ENCODE measurements at places on chromosomes 12 and 14.

GRCh38 chr12:70366581-70367257 is 629 bp downstream of the KCNMB4 start:
- DNase-seq = peak; percentile 3

DNA sequence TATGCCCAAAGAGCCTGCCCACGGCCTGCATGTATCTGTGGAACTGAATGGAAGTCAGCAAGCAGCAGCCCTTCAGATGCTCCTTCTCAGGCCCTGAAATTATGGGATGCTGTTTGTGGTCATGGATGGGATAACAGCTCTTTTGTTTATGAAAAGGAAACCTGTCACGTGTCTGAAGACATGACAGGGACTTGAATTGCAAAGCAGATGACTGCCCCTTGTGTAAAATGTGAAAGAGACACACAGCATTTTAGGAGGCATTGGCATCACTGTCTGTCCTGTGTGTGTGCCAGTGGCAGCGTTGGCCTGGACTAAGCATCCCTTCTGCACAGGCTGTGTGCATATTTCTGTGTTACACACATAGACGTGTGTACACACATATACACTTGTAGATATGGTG is 192.1 kb downstream of the VRK1 start:
- no peak for DNase-seq

DNA sequence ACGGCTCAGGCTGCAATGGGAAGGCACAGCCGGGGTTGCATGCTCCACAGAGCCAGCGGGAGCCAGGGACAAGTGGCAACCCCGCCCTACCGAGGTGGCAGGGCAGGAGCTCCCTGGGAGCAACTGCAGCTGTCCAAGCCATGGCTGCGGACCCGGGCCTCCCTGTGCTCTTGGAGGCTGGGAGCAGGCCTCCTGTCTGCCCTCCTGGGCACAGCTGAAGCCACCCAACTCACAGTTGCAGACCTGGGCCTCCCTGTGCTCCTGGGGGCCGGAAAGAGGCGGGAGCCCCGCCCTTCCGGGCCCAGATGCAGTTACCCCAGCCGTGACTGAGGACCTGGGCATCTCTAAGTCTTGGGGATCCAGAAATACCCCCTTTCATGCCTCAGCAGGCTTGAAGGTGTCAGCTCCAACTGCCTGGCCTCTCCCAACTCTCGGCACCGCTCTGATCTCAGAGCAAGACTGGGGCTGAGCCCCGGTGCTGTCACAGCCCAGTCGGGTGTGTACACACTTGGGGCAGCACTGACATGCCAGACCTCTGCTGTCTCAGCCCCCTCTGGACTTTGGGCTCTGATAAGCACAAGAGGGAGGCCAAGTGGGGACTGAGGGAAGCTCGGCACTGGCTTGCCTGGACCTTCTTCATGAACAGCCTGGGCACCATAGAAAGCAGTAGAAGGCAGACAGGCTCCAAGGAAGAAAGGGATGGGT is 7.5 kb upstream of the RASSF9 start:
- no peak for DNase-seq

DNA sequence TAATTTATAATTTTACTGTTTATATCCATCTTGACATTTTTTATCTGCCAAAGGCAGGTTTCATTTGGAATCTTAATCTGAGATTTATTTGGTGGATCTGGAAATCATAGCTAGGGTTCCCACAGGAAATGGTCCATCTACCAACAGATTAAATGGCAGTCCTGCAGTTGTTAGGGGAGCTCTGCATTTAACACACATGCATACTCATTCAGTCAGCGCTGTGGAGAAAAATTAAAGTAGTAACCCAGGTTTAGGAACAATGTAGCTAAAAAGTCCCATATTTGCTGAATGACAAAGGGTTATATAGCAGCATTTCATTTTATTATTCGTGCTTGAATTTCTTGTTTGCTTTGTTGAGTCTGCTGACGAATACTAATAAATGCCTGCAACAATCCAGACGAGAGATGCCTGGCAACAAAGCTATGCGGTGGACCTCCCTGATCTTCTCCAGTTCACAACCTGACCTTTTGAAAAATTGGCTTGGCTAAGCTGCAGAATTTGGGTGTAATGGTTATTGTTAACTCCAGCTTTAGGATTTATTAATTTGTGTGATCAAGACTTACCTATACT is 59.8 kb downstream of the MIPOL1 start:
- no peak for DNase-seq

DNA sequence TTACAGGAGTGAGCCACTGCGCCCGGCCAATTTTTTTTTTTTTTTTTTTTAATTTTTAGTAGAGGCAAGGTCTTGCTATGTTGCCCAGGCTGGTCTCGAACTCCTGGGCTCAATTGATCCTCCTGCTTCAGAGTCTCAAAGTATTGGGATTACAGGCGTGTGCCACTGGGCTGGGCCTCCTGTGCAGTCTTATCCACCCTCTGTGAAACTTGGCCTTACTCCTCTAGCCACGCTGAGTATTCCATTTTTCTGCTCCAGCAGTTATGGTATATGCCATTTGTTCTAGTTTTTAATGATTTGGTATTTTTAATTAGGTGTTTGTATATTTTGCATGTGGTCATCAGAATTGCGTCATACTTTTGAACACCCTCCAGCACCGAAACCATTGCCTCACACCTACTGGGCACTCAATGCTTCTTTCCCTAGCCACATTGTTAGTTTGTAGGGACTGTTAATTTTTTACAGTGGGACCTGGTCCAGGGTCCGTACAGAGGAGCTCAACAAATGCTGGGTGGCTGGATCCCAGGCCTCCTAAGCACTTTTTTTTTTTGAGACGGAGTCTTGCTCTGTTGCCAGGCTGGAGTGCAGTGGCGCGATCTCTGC is 11.4 kb downstream of the RIOX1 start:
- no peak for DNase-seq

DNA sequence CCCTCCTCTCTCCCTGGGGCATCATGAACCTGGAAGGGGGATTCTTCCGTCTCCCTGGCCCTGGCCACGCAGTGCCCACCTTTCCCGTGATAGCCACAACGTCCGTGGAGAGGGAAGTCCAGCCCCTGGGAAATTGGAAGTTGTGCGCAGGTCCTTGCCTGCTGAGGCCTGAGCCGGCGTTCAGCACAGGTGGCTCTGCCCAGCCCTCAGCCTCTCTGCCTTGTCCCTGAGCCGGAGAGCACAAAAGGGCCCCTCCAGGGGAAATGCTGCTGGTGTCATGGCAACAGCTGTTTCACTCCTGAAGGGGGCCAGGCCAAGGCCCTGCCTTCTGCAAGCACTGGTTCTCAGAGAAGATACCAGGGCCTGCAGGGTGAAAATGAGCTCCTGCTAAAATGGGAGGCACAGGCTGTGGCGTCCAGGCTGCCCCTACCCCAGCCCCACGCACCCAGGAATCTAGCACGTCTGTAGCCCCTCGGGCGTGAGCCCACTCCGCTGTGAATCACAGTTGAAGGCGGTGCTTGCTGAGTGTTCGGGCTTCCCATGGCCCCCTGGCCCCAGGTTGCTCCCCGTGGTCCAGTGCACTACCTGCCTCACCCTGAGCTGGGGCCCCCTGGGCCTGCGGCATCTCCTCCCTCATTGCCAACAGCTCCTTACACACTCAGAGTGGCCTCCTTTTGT is 149.4 kb downstream of the ADGRD1 start:
- no peak for DNase-seq

DNA sequence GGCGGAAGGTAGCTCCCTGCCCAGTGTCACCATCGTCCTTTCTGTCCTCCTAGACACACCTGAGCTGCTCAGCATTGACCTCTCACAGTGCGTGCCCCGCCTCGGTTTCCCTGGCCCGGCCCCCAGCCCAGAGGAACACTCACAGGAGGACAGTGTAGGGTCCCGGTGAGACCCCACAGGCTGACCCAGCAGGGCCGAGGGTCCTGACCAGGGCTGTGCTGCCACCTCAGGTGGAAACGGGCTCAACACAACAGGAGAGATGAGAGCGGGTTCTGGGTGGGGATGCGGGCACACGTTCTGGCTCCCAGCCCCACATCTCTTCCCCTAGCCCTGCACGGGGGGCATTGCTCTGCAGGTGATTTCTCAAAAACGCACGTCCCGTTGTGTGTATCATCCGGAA is 98.1 kb downstream of the PIWIL1 start:
- no peak for DNase-seq

GRCh38 chr12:88144546-88145468 is 2.7 kb downstream of the TMTC3 start:
- DNase-seq = no peak

GRCh38 chr12:102962532-102962931 is 5.1 kb downstream of the ASCL1 start:
- DNase-seq = no peak

DNA sequence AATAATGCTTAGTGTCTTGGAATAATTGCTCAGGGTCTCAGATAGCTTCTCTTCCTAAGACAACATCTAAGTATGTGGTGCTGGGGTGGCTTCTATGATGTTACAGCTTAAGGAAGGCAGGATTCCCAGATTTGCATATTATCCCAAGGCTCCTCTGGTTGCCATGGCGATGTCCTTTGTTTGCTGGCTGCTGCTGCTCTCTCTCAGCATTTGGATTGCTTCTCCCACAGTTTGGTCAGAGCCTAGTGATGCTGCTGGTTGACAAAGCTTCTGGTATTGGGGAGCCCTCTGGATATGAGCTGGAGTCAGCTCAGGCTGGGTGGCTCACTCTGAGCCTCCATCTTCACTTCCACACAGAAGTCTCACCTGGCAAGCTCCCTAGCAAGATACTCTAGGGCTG is 56.4 kb upstream of the FBXO33 start:
- no peak for DNase-seq

DNA sequence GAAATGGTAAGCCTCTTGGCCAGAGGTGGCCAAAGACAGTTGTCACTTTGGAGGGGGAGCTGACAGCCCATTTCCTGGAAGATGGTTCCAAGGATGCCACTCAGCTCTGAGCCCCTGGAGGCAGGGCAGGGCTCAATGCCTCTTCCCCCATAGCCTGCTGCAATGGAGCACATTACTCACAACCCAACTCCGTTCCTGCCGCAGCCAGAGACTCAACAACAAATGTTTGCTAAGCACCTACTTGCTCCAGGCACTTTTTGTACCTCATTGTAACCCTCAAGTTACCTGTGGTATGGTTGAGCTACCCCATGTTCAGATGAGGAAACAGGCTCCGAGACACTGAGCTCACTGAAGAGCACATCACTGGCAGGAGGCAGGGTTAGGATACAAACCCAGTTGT is 19.5 kb downstream of the IRF2BPL start:
- no peak for DNase-seq

DNA sequence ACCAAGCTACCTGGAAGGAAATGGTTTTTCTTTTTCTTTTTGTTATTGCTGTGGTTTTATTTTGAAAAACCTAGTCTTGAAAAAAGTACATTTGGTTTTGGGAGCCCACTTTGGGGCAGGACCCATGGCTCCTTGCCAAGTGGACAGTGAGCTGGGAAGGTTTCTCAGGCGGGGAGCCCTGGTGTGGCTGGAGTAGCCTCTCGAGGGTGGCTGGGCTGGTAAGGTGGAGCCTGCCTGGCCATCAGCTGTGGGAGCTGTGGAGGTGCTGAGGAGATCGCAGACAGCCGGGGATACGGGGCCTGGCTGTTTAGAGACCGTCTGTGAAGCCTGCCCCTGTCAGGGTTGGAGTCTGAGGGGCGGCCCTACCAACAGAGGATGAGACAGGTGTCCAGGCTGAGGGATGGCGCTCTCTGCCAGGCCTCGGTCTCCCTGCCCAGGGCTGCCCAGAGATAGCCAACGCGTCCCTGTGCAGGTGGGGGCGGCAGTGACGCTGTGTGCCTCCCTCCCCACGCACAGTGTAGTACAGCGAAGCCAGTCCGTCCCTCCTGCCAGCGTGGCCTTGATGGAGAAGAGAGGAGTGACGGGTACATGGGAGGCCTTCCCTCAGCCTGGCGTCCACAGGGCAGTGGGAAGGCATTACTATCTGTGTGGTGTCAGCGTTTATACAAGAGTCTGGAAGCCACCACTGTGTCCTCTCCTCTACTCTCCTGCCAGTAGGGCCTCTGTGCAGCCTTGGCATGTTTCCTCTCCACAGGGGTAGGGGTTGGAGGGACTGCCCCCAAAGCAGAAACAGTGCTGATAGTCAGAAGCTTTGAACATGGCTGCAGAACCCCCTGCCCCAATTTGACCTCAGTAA is 5.9 kb downstream of the RIN3 start:
- no peak for DNase-seq

GRCh38 chr14:64938972-64939816 is 3.4 kb downstream of the GPX2 start:
- no peak for DNase-seq

DNA sequence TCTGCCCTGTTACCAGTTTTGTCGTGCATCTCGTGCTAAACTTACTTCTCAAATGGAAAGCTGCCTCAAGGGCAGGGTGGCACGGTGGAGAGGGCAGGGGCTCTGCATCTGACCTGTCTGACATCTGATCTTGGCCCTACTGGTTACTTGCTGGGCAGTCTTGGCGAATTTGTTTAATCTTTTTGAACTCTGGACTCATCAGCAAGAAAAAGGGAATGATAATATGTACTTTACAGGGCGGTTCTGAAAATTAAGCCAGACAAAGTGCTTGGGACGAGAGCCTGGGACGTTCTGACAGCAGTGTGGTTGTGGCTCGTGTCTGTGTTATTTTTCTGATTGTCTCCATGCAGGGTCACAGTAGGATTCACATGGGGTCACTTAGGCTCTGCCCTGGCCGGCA is 659.3 kb downstream of the VRK1 start:
- no peak for DNase-seq

DNA sequence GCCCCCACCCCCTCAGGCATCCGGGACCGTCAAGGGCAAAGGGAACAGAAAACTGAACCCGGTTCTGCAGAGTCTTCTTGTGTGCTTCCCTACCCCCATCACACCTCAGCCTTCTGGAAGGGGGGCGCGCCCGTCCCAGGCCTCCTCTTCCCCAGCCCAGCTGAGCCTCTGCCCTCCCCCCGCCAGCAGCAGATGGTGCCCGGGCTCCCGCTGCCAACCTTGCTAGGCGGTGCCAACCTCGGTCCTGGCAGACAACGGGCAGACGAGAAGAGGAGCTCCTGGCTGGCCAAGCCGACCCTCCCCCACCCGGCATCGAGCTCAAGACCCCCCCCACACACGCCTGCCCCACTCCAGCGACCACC is 8.7 kb downstream of the STAC3 start:
- no peak for DNase-seq

DNA sequence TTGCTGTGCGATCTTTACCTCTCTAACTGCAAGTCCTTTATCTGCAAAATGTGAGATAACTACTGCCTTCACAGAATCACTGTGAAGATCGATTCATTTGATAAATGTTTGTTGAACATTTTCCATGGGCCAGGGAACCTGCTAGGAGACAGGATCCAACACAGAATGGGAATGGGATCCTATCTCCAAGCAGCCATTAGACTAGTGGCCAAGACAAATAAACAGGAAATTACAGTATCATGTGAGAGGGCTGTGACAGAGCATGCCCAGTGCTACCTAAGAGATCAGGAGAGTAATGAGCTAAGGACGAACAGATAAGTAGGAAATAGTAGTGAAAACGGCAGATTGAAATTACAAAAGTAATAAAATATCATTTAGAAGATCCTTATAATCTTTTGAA is 105.7 kb downstream of the GRIN2B start:
- DNase-seq = no peak

- no peak for DNase-seq
Measured at GRCh38 chr12:26874501-26875296, 41.7 kb upstream of the ITPR2 start.

Data from SW 1271 (cell line).